ENCODE measurements at places on chromosomes 7 and 10.

DNA sequence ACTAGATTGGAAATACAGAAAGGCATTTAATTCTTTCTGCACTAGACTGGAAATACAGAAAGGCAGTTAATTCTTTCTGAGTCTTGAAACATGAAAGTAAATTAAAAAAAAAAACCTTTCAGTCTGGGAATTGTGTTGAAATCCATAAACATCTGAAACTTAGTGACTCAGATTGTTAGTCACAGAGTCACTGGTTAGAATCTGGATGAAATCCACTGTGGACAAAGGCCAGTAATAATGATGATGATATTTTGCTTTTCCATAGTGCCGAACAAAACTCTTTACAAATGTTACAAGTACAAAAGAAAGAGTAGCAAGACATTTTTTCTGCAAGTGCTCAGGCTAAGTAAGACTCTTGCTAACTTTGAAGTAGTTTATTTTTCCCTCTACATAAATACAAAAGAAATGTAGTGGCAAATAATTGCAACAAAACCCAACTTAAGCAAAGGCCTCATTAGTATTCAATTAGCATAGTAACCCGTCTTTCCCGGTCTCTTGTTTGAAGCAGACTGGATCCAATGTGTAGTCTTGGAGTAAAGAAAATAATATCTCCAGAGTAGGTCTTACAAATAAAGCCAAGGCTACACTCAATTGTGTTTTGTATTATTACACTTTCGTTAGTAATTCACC, 5.8 kb upstream of the PRTFDC1 start:
- no peak for DNase-seq

DNA sequence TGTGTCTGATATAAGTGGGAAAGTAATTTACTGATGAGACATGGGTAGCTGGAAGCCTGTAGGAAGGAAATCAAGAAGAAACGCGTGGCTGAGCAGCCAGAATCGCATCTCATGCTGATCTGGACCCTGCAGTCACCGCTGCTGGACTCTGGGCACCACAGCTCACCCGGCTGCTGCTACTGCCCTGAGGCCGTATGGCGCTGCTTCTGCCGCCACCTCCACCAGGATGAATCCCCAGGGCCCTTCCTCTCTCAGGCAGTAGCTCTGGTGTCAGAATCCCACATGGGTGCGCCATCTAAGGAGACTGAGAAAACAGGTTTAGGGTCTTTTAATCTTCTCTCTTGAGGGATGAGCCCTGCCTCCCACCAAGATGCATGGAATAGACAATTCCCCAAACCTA, 70.3 kb upstream of the AGK start:
- DNase-seq, result no peak

- no peak for DNase-seq
These were observed 245.7 kb upstream of the FOXK1 start for GRCh38 chr7:4436361-4436895.

DNA sequence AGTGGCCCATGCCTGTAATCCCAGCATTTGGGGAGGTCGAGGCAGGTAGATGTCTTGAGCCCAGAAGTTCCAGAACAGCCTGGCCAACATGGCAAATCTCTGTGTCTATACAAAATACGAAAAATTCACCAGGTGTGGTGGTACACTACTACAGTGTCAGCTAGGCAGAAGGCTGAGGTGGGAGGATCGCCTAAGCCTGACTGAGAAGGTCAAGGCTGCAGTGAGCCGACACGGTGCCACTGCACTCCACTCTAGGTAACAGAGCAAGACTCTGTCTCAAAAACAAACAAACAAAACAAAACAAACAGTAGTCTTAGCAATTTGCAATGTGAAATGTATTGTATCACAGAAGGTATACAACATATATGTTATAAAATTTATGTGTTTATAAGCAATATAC, 348.0 kb downstream of the SEMA3D start:
- no peak for DNase-seq

DNA sequence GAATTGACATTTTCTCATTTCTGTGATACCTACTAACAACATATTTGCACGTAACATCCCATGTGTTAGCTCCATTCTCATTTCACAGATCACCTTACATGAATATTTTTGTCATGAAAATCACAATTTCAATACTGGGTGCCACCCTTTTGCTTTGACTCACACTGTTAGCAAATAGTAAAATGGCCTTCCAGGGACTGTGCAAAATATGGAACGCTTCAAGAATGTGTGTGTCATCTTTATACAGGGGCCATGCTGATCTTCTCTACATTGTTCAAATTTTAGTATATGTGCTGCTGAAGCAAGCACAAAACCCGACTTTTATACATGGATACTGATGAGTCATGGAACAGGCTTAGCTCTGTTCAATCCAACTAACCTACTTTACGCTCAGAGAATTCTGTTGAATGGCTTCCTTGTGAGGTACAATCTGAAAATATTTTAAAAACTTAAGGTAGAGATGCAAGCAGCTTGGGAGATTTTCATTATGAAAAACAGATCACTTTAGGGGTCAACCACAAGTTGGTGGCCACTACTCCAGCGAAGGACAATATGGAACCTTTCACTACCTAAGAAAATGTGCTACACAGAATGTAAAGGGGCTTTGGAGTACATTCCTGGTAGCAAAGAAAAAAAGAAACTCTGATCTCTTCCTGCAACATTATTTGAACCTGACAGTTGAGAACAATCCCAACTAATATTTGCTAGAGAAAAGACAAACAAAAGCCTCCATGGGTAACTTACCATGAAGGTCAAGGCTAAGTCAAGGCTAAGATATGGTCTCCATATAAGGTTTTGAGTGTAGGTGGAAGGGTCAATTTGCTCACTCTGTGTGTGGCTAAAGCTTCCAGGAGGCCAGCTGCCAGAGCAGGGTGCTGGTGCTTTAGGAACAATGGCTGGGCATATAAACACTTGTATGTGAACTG, 11.9 kb downstream of the ANKRD26 start:
- no peak for DNase-seq

- DNase-seq, result no peak
These were observed 40.9 kb upstream of the FRMD4A start for GRCh38 chr10:14371581-14371980.

DNA sequence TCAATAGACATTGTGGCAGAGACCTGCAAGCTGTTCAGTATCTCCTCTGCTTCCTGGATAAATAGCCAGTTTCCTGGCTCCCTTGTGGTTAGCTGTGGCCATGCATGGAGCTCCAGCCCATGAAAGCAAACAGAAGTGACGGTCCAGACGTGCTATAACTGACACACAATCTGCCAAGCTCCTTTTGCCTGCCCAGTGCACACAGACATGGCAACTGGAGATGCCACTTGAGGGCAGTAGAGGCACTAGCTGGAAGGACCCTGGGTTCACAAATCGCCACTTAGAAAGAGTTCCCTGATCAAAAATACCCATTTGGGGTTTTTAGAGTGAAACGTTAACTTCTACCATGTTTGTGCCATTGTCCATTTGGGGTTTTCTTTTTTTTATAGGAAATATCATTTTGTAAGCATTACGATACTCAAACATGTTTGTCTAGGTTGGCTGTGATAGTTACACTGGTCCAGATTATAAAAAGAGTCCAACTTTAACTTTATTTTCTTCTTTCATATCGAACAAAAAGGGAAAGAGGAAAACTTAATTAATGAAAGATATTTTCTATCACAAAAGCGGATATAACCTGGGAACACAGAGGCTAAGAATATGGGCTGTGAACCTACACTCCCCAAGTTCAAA, 31.3 kb downstream of the KIN start:
- no peak for DNase-seq

- DNase-seq, result no peak
These were observed 44.6 kb upstream of the BICC1 start for GRCh38 chr10:58467931-58468635.

DNA sequence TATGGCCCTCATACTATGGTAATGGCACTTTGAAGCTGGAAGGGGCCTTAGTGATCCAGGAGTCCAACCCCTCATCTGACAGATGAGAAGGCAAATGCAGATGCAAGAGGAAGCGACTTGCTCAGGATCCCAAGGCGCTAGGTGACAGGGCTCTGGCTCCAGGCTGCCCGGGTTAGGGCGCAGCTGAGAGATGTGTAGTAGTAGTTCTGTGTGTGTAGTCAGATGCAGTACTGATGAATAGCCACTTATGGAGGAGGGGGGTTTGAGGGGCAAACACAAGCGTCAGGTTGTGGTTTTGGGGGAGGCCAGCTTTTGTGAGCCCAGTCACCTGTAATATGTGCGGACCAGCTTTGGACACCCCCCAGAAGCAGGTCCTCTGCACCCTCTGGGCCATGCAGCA, 4.8 kb downstream of the ADRA2A start:
- no peak for DNase-seq

GRCh38 chr10:17905491-17905890, 46.2 kb upstream of the SLC39A12 start:
- no peak for DNase-seq

DNA sequence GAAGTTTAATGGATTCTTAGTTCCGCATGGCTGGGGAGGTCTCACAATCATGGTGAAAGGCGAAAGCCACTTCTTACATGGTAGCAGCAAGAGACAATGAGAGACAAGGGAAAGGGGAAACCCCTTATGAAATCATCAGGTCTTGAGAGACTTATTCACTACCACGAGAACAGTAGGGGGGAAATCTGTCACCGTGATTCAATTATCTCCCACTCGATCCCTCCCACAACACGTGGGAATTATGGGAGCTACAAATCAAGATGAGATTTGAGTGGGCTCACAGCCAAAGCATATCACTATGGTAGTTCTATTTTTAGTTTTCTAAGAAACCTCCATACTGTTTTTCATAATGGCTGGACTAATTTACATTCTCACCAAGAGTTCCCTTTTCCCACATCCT, 36.7 kb downstream of the SPAM1 start:
- DNase-seq, result peak; percentile 7

DNA sequence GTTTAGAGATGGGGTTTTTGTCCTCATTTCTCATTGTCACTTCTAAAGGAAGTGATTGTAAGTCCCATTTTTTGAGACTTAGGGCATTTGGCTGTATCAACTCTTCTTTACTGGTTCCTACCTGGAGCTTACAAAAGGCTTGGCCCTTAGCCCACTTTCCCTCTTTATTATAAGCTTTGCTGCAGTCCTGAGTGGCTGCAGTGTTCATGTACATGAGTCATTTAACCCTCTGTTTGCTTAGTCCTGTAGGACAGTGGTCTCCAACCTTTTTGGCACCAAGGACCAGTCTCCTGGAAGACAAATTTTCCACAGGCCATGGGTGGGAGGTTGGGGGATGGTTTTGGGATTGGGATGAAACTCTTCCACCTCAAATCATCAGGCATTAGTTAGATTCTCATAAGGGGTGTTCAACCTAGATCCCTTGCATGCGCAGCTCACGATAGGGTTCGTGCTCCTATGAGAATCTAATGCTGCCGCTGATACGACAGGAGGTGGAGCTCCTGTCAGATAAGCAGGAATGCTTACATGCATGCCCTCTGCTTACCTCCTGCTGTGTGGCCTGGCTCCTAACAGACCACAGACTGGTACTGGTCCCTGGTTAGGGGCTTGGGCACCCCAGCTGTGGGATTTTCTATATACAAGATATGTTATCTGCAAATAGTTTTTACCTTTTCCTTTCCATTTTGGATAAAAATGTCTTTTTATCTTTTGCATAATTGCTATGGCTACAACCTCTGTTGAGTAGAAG, 99.7 kb downstream of the CCSER2 start:
- no peak for DNase-seq

- no peak for DNase-seq
These were observed 417.6 kb downstream of the GLRX3 start for GRCh38 chr10:130553826-130554225.

- DNase-seq, result no peak
These were observed 640.0 kb downstream of the SH2D4B start for GRCh38 chr10:81177651-81178244.

DNA sequence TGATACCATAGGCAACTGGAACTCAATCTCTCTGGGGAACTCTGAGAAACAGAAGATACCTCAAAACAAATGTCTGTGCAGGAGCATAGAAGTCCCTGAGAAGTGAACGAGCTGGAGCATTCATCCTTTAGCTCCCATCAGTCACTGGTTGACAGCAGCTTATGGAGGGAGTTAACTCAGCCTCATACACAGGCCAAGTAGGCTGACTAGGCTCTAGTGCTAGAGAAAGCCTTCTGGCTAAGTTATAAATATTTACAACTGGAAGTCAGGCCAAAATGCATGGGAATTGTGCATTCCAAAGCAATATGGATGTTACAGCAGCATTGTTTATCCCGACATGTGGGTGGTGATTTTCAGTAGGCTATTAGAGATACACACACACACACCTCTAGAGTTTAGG, 66.5 kb downstream of the ANK3 start:
- no peak for DNase-seq

DNA sequence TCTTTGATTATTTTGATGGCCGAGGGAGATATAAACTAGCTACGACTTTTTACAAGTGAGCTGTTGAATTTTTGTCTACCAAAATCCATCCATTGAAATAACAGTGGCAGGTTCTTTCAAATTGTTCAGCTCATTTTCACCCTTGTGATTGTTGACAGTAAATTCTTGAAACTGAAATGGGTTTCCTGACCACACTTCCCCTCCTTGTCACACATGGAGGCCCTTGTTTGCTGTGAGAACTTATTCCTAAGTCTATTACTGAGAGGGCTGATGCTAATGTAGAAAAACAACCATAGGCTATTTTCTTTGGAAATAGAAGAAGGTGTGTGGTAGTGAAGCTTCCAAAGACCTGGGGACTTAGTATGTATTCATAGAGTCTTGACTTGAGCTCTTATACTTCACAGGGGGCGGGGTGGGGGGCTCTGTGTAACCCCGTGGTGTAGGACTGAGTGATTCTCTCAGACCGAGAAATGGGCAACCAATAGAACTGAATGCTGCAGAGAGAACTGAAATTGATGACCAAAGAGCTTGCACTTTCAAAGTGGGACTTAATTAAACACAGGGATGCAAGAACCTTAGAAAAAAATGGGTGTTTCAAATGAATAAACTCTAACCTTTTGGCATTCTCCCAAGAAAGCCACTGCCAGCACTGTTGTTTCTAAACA, 718.9 kb downstream of the CCSER2 start:
- no peak for DNase-seq

GRCh38 chr7:139132887-139133286, 23.4 kb upstream of the ZC3HAV1 start:
- no peak for DNase-seq

DNA sequence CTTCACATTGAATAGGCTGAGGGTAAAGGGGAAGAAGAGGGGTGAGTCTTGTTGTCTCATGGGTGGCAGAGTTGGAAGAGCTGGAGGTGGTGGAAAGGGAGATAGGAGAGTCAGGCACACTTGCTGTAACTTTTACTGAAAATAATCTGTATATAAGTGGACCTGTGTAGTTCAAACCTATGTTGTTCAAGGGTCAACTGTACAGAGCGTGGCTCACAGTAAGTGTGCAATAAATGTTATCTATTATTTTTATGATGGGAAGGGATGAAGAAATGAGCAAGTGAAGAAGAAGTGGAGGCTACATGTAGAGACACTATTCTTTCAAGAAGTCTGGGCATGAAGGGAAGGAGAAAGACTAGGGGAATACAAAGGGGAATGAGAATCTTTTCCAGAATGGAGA, 71.5 kb upstream of the FAM133B start:
- no peak for DNase-seq

All from stimulated activated CD4-positive, alpha-beta T cell treated with anti-CD3 and anti-CD28 coated beads, Interleukin-15, amount 100 ng/mL, for 48 hours (primary cell).